Activated T-cell treated with anti-CD3 and anti-CD28 coated beads for 24 hours (primary cell): ENCODE measurements at places on chromosomes 2 and 18.

GRCh38 chr2:223847410-223847809 lies 10.0 kb upstream of the AP1S3 start:
- no peak for DNase-seq

- no peak for DNase-seq
Observed at GRCh38 chr2:201786471-201786870, 5.7 kb upstream of the ALS2 start.

DNA sequence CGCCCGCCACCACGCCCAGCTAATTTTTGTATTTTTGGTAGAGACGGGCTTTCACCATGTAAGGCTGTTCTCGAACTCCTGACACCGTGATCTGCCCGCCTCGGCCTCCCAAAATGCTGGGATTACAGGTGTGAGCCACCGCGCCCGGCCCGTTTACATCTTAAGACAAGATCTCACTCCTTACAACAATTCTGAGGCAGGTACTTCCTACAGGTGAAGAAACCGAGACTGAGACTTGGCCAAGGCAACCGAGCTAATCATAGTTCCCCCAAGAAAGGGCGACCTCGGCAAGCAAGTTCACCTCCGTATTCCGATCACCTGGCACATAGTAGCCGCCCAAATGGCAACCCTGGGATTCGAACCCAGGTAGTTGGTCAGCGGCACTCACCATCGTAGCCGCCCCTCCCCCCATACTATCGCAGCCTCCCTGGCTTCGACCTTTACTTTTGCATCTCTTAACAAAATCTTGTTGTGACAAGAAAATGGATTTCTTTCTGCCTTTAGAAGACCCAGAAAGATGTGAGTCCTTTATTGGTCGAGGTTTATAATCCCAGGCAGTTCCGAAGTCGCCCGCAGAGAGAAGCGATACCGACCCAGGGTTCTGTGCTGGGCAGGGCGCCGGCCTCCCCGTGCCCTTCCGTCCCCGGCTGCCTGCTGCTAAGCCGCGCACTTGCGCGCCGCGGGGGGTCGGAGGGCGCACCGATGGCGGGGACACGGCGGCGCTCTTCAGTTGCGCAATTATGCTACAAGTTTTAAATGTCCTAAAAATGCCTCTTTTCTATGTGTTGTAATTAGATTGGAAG lies 1.1 kb upstream of the FZD5 start:
- no peak for DNase-seq

GRCh38 chr2:107012714-107013306 lies 126.8 kb upstream of the ST6GAL2 start:
- no peak for DNase-seq

DNA sequence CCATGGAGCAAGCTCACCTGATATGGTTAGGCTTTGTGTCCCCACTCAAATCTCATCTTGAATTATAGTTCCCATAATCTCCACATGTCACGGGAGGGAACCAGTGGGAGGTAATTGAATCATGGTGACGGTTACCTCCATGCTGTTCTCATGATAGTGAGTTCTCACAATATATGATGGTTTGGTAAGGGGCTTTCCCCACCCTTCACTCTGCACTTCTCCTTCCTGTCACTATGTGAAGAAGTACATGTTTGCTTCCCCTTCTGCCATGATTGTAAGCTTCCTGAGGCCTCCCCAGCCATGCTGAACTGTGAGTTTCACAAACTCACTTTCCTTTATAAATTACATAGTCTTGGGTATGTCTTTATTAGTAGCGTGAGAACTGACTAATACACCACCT lies 435.7 kb upstream of the ID2 start:
- DNase-seq, result no peak

DNA sequence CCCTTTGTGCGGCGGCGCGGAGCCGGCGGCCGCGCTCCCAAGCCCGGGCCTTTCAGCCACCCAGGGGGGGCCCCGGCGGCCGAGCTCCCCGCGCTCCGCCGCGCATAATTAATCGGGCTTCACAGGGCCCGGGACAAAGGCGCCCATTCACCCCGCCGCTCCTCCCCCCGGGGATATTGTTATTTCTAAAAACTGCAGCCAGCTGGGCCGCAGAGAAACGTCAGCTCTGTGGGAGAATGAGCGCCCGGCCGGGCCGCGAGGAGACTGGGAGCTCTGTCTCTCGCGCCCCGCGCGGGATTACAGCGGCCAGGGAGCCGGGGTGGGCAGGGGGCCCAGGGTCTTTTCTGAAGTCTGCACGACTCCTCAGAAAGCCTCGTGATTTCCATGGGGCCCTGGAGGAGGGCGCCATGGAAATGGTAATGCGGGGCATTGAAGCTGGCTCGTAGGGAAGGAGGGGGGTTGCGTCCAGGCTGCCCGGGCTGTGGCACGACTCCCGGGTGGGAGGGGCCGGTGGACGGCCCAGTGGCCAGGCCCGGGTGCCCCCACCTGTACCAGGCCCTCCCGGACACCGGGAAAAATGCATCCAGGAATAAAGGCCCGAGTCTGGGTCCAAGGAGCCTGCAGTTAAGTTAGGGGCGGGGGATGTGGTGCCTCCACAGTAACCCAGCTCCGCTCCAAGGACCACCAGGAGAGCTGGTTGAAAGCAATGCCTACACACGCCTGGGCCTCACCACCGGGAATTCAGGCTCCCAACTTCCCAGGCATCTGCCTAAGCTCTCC lies 125.3 kb downstream of the ZFP36L2 start:
- DNase-seq, result no peak

DNA sequence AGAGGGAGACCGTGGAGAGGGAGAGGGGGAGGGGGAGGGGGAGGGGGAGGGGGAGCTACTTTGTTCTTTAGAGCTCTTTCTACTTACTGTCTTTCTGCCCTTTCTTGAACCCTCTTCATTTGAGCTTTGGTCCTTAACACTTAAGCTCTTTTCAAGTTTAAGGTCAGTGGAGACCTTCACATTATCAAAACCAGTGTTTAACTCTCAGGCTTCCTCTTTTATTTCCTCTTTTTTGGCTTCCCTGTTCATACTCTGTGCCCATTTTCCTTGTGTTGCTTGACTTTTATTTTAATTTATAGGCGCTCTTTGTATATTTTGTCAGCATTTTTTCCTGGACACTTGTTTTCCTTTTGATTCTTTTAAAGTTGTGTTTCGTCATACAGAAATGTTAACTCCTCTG lies 37.1 kb downstream of the ACSL3 start:
- no peak for DNase-seq

DNA sequence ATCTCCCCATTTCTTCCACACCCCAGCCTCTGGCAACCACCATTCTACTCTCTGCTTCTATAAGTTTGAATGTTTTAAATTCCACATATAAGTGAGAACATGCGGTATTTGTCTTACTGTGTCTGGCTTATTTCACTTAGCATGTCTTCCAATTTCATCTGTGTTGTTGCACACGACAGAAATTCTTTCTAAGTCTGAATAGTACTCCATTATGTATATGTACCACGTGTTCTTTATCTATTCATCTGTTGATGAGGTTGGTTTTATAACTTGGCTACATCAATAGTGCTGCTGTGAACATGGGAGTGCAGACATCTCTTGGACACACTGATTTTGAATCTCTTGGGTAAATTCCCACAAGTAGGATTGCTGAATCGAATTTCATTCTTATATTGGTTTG lies 31.8 kb upstream of the MTX2 start:
- DNase-seq, result no peak

GRCh38 chr18:6781796-6782195 lies 52.3 kb downstream of the ARHGAP28 start:
- DNase-seq, result no peak

DNA sequence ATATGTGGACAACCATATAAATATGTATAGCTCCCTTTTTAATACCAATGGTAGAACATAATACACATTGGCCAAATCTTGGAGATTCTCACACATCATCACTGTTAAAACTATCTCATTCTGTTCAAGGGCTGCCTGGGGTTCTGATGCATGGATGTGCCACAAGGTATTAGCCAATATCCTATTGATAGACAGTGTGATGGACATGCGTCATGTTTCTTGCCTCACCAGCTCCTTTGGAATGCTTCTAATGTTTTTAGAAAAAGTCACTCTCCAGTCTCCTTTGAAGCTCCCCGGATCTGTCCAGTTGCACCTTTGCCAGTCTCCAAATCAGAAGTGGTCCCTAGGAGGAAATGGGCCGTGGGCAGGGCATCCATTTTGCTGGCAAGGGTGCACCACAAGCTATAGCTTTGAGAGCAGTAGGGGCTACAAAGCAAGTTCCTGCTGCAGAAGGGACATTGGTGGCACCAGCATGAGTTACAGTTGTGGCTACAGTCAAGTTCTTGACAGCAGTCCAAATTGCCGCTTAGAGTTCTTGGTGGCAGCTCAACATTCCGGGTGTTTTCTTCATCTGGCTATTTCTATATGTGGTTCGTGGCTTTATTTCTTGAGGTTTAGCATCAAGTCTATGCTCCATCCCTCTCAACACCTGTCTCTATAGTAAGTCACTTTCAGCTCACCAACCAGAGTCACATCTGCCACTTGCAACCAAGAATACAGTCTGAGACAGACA lies 25.1 kb upstream of the ATRAID start:
- DNase-seq, result no peak

GRCh38 chr18:74521068-74521725 lies 13.1 kb upstream of the CNDP1 start:
- no peak for DNase-seq

DNA sequence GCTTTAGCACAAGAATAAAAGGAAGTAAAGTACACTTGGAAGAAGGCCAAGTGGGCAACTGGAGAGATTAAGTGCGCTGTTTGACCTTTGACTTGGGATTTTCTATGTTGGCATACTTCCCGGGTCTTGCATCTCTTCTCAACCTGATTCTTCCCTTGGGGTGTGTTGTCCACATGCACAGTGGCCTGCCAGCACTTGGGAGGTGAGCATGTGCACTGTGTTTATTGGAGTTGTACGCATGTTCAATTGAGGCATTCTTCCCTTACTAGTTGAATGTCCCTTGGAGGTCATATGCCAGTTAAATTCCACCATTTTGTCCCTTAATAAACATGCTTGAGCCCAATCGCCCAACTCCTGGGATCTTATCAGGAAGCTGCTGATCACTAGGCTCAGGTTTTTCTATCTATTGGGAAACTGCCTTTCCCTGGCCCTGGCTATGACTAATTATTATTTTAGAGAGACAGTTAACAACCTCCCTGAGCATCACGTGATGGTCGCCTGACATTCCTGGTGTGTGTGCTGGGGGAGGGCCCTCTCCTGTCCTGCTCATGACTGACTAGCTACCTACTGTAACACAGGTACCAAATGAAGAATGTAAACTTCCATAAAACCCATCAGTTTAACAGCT lies 62.5 kb upstream of the RAPGEF4 start:
- DNase-seq, result no peak

DNA sequence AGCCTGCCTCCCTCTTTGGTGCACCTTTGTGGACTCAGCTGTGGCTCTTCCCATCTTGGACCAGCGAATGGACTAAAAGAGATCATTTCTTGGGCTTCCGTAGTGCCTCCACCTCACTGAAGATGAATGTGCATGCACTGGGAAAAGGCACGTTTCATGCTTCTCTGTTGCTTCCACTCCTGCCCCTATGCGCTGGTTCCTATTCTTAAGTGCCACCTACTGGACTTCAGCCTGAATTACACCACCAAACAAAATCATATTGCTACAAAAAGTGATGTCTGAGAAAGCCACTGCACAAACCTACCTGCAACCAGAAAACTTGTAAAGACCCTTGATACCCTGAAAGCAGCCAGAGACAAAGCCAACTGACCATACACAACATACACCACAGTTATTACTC lies 695.6 kb downstream of the TSN start:
- no peak for DNase-seq
